ENCODE measurements at places on chromosomes 5 and 9.

DNA sequence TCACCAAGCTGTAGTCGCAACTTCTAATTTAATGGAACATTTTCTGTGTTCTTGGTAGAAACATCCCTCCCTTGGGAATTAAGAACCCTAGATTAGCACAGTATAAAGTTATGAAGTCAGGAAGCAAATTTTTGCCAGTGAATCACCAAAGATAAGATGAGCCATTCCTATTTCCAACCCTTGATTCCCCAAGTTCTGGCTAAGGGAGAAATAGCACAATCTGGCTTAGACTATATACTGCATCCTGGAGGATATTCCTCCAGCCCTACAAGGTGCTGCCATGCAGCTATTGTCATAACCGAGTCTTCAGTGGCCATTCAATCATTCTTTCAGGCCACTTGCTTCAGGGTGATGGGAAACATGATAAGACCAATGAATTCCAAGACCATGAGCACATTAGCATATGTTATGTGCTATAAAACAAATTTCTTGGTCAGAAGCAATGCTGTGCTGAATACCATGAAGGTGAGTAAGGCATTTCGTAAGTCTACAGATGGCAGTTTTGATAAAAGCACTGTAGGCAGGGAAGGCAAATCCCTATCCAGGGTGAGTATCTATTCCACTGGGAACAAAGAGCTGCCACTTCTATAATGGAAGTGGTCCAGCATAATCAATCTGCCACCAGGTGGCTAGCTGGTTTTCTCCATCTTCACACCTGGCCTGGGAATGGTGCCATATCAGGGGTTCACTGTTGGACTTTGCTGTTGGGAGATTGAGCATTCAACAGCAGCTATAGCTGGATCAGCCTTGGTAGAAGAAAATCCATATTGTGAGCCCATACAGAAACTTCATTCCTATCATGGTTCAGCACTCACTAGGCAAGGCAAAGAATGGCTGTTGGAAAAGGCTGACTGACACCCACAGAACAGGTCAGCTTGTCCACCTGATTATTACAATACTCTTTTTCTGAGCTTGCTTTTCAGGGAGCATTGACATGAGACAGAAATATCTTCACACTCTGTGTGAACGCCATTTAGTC, 19.6 kb upstream of the ARL15 start:
- no peak for DNase-seq

DNA sequence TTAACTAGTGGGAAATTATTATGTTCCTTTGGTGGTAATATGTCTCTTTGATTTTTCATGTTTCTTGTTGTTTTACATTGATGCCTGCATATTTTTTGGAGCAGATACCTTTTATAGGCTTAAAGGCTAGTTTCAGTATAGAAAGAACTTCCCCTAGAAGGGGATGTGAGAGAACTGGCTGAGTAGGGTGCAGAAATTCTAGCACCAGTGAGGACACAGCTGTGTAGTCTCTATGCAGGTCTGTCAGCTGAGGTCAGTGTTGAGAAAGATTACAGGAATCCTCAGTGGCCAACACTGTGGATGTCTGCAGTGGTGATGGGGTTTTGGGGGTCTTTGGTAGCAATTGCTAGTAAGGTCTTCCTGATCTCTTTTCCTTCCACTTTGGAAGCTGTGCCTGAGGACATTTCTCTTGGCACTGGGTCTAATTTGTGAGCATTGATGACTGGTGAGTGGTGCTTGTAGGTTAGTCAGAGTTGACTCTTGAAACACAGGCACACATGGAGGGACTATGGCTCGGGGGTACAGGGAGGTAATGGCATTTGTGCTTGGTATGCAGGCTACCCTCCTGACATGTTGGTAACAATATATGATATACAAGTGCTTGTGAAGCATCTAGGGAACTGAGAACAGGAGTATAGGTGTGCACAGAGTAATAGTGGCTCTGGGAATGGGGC, 221.4 kb downstream of the SPATA31D1 start:
- no peak for DNase-seq

DNA sequence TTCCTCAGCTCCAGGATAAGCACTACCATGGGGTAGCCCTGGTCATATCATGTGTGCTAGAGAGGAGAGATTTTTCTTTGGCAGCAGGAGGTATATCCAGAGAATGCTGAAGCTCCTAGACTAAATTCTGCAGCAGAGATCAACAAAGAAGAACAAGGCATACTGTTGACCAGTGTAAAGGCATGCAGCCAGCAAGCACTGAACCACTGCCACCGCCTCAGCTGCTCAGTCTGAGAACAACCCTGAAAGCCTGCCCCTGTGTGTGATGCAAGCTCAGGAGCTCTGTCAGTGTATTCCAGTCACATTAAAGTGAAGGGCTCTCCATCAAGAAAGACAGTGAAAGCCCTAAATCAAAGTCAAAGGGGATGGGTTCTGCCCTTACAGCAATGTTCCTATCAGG, 439.5 kb upstream of the CD180 start:
- no peak for DNase-seq

GRCh38 chr5:80759866-80760577, 105.2 kb upstream of the DHFR start:
- DNase-seq = no peak

DNA sequence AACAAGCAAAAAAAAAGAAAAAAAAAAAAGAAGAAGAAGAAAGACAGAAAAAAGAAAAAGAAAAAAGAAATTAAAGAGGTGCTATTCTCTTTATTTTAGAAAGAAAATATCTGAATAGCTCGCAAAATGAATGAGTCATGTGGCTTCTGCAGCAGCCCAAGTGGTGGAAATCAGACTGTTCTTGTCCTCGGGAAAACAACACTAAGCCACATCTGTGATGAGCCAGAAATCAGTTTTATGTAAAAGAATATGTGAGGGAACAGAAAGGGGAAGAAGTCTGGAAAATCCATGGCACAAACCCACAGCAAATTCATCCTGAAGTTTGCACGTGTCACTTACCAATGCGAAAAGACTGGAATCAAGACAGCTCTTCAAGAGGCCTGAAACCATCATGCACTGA, 118.7 kb upstream of the GAS1 start:
- DNase-seq = no peak

DNA sequence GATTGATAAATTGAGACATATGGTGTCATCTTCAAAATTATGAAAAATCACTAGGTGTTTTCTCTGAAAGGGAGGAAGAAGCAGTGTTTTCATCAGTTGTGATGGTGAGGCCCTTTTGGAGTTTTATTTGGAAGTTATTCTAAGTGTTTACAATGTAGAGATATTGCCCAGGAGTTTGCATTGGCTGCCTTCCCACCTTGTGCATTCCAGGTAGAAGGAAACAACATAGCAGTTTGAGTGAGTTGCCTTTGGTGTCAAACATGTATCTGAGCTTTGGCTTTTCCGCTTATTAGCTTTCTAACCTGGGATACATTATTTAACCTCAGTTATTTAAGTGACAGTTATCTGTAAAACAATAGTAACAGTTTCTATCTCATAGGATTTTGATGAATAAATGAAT, 122.5 kb downstream of the SCAMP1 start:
- no peak for DNase-seq

Measured in right forelimb (tissue), 1 donor.